ENCODE measurements at places on chromosomes 2 and 18. TPM values are rescaled to one million over a fixed set of nuclear protein-coding genes. Genes with fewer than 3 reads are reported as not detected.

GRCh38 chr2:239441261-239442078 is 40.6 kb upstream of the HDAC4 start:
- no peak for DNase-seq
- no peak overlapping the region for H3K4me3 ChIP-seq
- no peaks in the 10 kb centered on the region for H3K4me1 ChIP-seq
- H3K27me3 ChIP-seq: peaks cover 22% of the 10 kb centered on the region
- no peak overlapping the region for H3K27ac ChIP-seq

DNA sequence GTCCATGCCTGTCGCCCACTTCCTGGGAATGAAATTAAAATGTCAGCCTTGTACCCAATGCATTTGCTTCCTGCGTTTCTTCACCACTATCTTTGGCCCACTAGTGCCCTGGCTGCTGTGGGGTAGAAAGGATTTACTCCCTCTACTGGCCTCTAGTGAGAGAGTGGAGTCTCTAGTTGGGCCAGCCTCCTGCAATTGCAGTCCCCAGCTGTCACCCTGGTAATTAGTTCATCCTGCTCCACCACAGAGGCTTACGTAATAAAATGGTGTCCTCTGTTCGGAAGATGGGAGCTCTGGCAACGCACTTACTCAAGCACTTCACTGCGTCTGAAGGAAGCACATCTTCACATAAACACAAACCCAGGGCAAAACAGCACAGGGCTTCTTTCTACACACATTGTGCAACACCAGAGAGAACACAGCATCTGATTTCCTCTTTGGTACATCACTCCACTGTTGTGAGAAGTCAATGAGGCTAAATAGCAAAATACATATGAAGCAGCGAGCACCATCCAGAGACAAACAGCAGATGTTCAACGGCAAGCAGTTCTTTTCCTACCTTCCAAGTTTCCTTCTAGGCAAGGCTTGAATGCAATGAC is 274.6 kb downstream of the LRATD1 start:
- no peaks in the 10 kb centered on the region for H3K36me3 ChIP-seq
- no peaks in the 10 kb centered on the region for H3K4me1 ChIP-seq
- no peak overlapping the region for H3K27ac ChIP-seq
- DNase-seq: no peak
- H3K27me3 ChIP-seq: no peaks in the 10 kb centered on the region

UGT1A4 gene
- not detected for total RNA-seq

DNA sequence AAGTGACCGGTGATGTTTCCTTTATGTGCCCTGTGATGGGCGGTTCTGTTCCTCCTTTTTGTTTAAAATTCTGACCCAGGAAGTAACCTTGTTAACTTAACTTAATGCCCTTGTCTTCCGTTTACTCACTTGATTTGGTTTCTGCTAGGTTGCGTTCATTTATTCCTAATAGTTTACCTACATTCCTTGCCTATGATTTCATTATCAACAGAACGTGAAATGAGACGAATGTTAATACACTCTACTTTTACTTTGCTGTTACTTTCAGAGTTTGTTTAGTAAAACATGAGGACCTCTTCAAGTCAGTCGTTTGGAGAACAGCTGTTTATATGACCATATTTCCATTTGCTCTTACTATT is 638 bp downstream of the CEP192 start:
- no peak for DNase-seq
- peak overlapping the region; percentile 95 for H3K27ac ChIP-seq
- H3K27me3 ChIP-seq: no peaks in the 10 kb centered on the region
- H3K4me1 ChIP-seq: peaks cover 13% of the 10 kb centered on the region

TUBA4A gene
- 65.0 TPM for total RNA-seq

L3MBTL4 gene
- total RNA-seq: 10.1 TPM

DNA sequence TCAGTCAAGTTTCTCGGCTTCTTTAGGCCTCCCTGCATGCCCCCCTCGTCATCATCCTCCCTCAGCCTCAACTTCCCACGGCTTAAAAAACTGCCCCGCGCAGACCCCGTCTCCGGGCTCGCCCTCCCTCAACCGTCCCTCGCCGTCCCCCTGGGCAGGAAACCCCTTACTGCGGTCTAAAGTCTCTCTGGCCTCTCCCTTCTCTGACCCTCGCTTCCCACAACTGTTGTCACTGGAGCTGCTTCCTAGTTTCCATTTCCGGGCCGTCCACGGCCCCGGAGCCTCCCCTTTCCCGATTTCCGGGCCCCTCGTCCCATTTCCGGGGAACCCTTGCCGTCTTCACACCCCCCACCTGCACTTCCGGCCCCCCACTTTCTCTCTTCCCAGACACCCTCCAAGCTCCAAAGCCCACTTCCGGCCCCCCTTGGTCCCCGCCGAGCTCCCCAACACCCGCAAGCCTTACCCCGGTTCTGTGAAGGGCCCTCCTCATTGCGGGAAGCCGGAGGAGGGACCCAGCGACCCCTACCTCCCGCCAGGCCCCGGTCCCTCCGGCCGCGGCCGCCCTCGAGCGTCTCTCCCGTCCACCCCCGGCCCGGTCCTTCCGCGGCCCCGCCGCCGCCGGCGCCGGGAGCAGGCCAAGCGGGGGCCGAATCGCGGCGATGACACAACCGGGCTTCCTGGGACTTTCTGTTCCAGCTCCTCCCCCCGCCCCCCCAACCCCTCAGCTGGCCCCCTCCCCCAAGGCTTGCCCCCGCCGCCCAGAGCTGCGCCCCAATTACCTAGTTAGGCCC is 513 bp downstream of the TRIP12 start:
- peak overlapping the region; percentile 90 for H3K4me3 ChIP-seq
- H3K4me1 ChIP-seq: peaks cover 4% of the 10 kb centered on the region
- peak overlapping the region; percentile 98 for H3K27ac ChIP-seq
- H3K27me3 ChIP-seq: no peaks in the 10 kb centered on the region
- peak; percentile 63 for DNase-seq

GRCh38 chr2:69740502-69740951 is 1.4 kb upstream of the ANXA4 start:
- no peaks in the 10 kb centered on the region for H3K27me3 ChIP-seq
- peaks cover 4% of the 10 kb centered on the region for H3K4me1 ChIP-seq
- DNase-seq: no peak
- H3K36me3 ChIP-seq: no peaks in the 10 kb centered on the region
- H3K27ac ChIP-seq: peak overlapping the region; percentile 97

GPR45 gene
- total RNA-seq: not detected

DSG1 gene
- total RNA-seq: not detected

GRCh38 chr2:147331790-147332419 is 512.9 kb upstream of the ACVR2A start:
- no peak for DNase-seq
- no peak overlapping the region for H3K4me3 ChIP-seq
- no peaks in the 10 kb centered on the region for H3K4me1 ChIP-seq
- H3K27ac ChIP-seq: no peak overlapping the region
- no peaks in the 10 kb centered on the region for H3K27me3 ChIP-seq

MRO gene
- total RNA-seq: 0.86 TPM

SEPTIN10 gene
- 73.8 TPM for total RNA-seq

- H3K4me3 ChIP-seq: no peak overlapping the region
- no peaks in the 10 kb centered on the region for H3K27me3 ChIP-seq
- DNase-seq: no peak
- no peaks in the 10 kb centered on the region for H3K36me3 ChIP-seq
- peaks cover 3% of the 10 kb centered on the region for H3K4me1 ChIP-seq
Observed at GRCh38 chr2:111071600-111072171, 49.0 kb upstream of the BCL2L11 start.

GRCh38 chr2:241909769-241910168 is 40.2 kb downstream of the RTP5 start:
- H3K27ac ChIP-seq: no peak overlapping the region
- no peaks in the 10 kb centered on the region for H3K27me3 ChIP-seq
- no peak for DNase-seq
- no peak overlapping the region for H3K4me3 ChIP-seq

GRCh38 chr2:101150306-101151145 is 656 bp downstream of the TBC1D8 start:
- H3K36me3 ChIP-seq: no peaks in the 10 kb centered on the region
- DNase-seq: peak; percentile 35
- H3K4me3 ChIP-seq: peak overlapping the region; percentile 78
- no peaks in the 10 kb centered on the region for H3K27me3 ChIP-seq
- peaks cover 56% of the 10 kb centered on the region for H3K4me1 ChIP-seq

LYPD6 gene
- 0.99 TPM for total RNA-seq

DNA sequence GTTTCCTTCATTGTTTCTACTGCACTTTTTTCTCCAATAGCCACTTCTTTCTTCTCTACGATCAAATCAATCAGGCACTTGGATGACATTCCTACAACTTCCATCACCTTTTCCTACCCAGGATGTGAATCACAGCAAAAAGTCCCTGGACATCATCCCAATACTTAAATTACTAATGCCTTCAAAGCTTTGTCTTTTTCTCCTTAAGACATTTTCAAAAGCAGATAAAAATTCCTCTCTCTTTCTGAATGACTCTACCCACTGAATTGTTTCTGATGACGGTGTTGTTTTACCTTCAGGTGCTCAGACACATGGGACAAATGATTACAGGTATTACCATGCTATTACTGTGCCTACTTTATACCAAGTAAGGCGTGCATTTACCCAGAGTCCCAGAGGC is 500.9 kb downstream of the FBXO15 start:
- no peaks in the 10 kb centered on the region for H3K36me3 ChIP-seq
- no peak for DNase-seq
- no peak overlapping the region for H3K27ac ChIP-seq
- H3K4me1 ChIP-seq: no peaks in the 10 kb centered on the region

ANKRD53 gene
- total RNA-seq: 0.96 TPM

All from left lung (tissue), 14 donors.